ENCODE measurements at places on chromosomes 12 and 14. TPM values are rescaled to one million over a fixed set of nuclear protein-coding genes. Genes with fewer than 3 reads are reported as not detected.
A peak's percentile ranks its signal among the peaks of the same experiment; 100 is the strongest.

SMCO2 gene
- polyA plus RNA-seq = 0.25 TPM

NGB gene
- polyA plus RNA-seq = 3.1 TPM

LHX5 gene
- not detected for polyA plus RNA-seq

GUCY2C gene
- polyA plus RNA-seq = 126 TPM

RAPGEF3 gene
- polyA plus RNA-seq = 7.9 TPM

AKAP6 gene
- polyA plus RNA-seq = 8.5 TPM

DNA sequence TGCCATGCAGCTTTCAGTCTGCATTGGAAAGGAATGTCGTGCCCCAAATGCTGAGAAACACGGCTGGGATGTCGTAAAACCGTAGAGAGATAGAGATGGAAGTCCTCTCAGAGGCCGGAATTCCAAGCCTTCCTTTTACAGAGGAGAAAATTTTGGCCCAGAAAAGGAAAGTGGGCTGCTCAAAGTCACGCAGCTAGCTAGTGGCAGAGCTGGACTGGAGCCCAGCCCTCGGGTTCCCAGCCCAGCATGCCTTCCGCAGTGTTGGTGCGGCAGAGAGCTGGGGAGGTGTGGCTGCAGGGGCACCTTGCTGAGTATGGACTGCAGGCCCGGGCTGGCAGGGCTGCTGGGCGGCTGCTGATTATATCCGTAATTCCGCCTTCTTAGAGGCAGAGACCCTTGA is 50.3 kb downstream of the KCNA1 start:
- no peak overlapping the region for H3K27ac ChIP-seq
- peaks cover 68% of the 10 kb centered on the region for H3K27me3 ChIP-seq
- H3K4me1 ChIP-seq = no peaks in the 10 kb centered on the region
- no peak overlapping the region for H3K4me3 ChIP-seq
- no peaks in the 10 kb centered on the region for H3K36me3 ChIP-seq

- no peaks in the 10 kb centered on the region for H3K27me3 ChIP-seq
- H3K27ac ChIP-seq = peak overlapping the region; percentile 58
- peaks cover 20% of the 10 kb centered on the region for H3K4me1 ChIP-seq
- peaks cover 12% of the 10 kb centered on the region for H3K36me3 ChIP-seq
- peak; percentile 84 for DNase-seq
Measured at GRCh38 chr14:49641697-49642129, 6.7 kb upstream of the DNAAF2 start.

DNA sequence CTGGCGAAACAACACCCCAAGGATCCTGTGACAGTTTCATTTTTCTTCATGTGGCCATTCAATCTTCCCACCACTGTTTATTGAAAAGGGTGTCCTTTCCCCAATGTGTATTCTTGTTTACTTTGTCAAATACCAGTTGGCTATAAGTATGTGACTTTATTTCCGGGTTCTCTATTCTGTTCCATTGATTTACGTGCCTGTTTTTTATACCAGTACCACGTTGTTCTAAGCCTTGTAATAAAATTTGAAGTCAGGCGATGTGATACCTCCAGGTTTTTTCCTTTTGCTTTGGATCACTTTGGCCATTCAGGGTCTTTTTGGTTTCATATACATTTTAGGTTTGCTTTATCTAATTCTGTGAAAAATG is 9.1 kb upstream of the MGAT4C start:
- H3K4me1 ChIP-seq = peaks cover 4% of the 10 kb centered on the region
- H3K27ac ChIP-seq = no peak overlapping the region
- H3K27me3 ChIP-seq = peaks cover 6% of the 10 kb centered on the region

GRCh38 chr14:96263347-96264199 is 7.6 kb downstream of the BDKRB1 start:
- H3K36me3 ChIP-seq = no peaks in the 10 kb centered on the region
- DNase-seq = no peak
- H3K4me3 ChIP-seq = no peak overlapping the region
- no peaks in the 10 kb centered on the region for H3K27me3 ChIP-seq
- H3K4me1 ChIP-seq = peaks cover 1% of the 10 kb centered on the region
- H3K27ac ChIP-seq = no peak overlapping the region

- DNase-seq = peak; percentile 76
- H3K4me1 ChIP-seq = peaks cover 37% of the 10 kb centered on the region
- H3K27me3 ChIP-seq = no peaks in the 10 kb centered on the region
- H3K36me3 ChIP-seq = no peaks in the 10 kb centered on the region
- H3K27ac ChIP-seq = peak overlapping the region; percentile 76
Measured at GRCh38 chr12:89962648-89963047, 254.0 kb upstream of the ATP2B1 start.

DNA sequence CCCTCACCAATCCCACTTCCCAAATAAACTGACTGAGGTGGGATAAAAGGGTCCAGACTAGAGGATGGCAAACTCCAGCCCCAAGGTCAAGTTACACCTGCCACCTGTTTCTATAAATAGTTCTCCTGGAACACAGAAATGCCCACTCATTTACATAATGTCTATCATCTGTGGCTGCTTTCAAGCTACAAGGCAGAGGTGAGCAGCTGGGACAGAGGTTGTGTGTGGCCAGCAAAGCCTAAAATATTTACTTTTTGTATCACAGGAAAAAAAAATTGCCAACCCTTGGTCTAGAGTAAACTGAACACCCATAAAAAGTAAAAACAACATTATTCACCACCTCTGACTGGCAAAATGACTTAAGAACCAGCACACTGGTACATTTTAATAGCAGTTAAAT is 269.4 kb downstream of the RGS6 start:
- no peaks in the 10 kb centered on the region for H3K4me1 ChIP-seq
- no peaks in the 10 kb centered on the region for H3K36me3 ChIP-seq
- H3K27me3 ChIP-seq = no peaks in the 10 kb centered on the region
- H3K27ac ChIP-seq = no peak overlapping the region
- H3K4me3 ChIP-seq = no peak overlapping the region

- no peaks in the 10 kb centered on the region for H3K36me3 ChIP-seq
- H3K27me3 ChIP-seq = peaks cover 3% of the 10 kb centered on the region
- no peak for DNase-seq
Measured at GRCh38 chr12:132469423-132469822, 20.5 kb upstream of the FBRSL1 start.

DNA sequence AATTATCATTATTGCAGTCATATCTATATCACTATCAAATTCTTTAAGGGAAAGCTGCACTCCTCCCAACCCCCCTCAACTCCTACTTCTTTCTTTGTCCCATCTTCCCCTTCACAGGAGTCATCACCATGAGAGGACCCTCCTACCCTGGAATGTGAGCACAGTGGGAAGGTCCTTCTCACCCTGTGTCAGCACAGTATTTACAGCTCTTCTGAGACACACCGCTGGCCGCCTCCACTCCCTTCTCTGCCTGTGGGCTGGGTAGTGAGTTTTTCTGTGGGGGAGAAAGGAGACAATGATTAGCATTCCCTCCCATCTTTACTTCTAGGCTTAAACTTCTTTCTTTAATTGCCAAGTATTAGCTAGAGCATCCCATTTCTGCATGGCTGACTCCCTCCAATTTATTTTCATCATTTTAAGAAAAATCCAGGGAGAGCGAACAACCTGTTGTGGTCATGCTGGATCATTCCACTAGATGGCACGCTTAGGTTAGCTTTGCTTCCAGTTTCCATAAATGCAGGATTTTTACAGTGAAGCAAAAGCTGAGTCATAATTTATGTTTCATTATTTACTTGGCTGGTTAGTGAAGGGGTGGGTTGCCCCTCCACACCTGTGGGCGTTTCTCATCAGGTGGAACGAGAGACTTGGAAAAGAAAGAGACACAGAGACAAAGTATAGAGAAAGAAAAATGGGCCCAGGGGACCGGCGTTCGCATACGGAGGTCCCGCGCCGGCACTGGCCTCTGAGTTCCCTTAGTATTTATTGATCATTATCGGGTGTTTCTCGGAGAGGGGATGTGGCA is 188.5 kb downstream of the ALX1 start:
- no peaks in the 10 kb centered on the region for H3K4me1 ChIP-seq
- peak overlapping the region; percentile 40 for H3K4me3 ChIP-seq
- no peak overlapping the region for H3K27ac ChIP-seq
- no peaks in the 10 kb centered on the region for H3K36me3 ChIP-seq
- H3K27me3 ChIP-seq = no peaks in the 10 kb centered on the region
- DNase-seq = peak; percentile 50

- H3K36me3 ChIP-seq = no peaks in the 10 kb centered on the region
- H3K4me3 ChIP-seq = no peak overlapping the region
- no peaks in the 10 kb centered on the region for H3K4me1 ChIP-seq
- DNase-seq = no peak
- no peaks in the 10 kb centered on the region for H3K27me3 ChIP-seq
Measured at GRCh38 chr14:98868866-98869265, 403.1 kb downstream of the BCL11B start.

GRCh38 chr14:85583380-85583779 is 53.4 kb downstream of the FLRT2 start:
- H3K4me1 ChIP-seq = no peaks in the 10 kb centered on the region
- no peak overlapping the region for H3K4me3 ChIP-seq
- no peaks in the 10 kb centered on the region for H3K27me3 ChIP-seq

DNA sequence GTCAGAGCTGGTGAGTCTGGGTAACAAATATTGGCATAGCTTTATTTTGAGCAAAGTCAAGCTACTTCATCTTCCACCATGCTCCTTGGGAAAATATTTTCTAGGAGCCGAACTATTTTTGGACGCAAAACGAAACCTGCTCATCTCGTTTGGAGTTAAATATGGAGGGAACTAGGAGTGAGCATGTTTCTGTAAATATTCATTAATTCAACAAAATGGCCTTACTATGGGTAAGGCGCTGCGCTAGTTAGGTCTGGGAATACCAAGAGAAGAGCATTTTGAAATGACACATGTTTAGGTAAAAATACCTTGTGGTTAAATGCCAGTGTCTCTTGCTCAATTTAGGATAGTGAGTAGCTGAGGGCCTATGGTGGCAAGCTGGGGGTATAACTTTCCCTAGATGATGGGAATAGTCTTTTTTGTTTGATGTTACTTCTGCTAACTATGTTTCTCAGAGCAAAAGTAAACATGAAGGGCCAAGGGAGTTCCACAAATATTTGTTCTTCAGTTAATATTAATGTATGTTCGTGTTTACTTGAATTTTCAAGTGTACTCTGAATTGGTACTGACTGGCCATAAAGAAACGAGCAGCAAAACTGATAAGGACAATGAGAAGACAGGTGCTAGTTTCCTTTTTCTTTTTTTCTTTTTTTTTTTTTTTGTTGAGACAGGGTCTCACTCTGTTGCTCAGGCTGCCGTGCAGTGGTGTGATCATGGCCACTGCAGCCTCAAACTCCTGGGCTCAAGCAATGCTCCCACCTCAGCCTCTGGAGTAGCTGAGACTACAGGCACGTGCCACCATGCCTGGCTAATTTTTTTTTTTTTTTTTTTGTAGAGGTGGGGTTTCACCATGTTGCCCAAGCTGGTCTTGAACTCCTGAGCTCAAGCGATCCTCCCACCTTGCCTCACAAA is 77.7 kb downstream of the MAP1LC3B2 start:
- no peaks in the 10 kb centered on the region for H3K36me3 ChIP-seq
- no peak overlapping the region for H3K4me3 ChIP-seq
- DNase-seq = peak; percentile 20
- no peak overlapping the region for H3K27ac ChIP-seq
- H3K27me3 ChIP-seq = no peaks in the 10 kb centered on the region

- H3K27ac ChIP-seq = no peak overlapping the region
- no peaks in the 10 kb centered on the region for H3K27me3 ChIP-seq
- no peak for DNase-seq
- no peaks in the 10 kb centered on the region for H3K36me3 ChIP-seq
- no peaks in the 10 kb centered on the region for H3K4me1 ChIP-seq
- H3K4me3 ChIP-seq = no peak overlapping the region
Measured at GRCh38 chr12:70663838-70664237, 26.6 kb upstream of the PTPRB start.

DNA sequence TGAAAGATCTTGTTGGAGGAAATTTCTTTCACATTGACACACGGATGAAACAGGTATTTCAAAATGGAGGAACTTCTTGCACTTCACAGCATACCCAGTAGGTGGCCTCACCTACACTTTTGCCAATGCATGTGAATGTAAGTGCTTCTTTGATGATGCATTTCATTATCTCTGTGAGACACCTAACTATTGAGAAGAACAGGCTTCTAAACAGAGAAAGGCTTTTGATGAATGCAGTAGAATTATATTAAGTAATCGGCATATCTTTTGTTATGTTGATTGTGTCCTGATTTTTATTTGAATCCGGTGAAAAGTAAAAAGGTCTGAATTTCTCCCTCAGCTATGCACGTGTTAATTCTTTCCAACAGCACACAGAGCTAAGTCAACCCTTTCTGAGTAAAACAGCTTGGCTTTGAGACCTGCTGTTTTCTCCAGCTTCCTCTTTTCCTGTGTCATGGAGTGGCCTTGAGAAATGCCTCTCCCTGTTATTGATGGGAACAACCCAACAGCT is 399.0 kb downstream of the NAV3 start:
- H3K27me3 ChIP-seq = no peaks in the 10 kb centered on the region
- H3K36me3 ChIP-seq = no peaks in the 10 kb centered on the region
- H3K4me3 ChIP-seq = no peak overlapping the region

GRCh38 chr12:69948851-69949250 is 123.8 kb downstream of the MYRFL start:
- no peaks in the 10 kb centered on the region for H3K4me1 ChIP-seq
- H3K27ac ChIP-seq = no peak overlapping the region
- no peaks in the 10 kb centered on the region for H3K27me3 ChIP-seq
- H3K36me3 ChIP-seq = peaks cover 2% of the 10 kb centered on the region

- H3K36me3 ChIP-seq = no peaks in the 10 kb centered on the region
- peaks cover 8% of the 10 kb centered on the region for H3K27me3 ChIP-seq
- H3K4me3 ChIP-seq = no peak overlapping the region
Measured at GRCh38 chr12:102980350-102980749, 22.9 kb downstream of the ASCL1 start.

- no peak overlapping the region for H3K4me3 ChIP-seq
- H3K4me1 ChIP-seq = peaks cover 12% of the 10 kb centered on the region
- peak; percentile 67 for DNase-seq
- H3K36me3 ChIP-seq = no peaks in the 10 kb centered on the region
- no peaks in the 10 kb centered on the region for H3K27me3 ChIP-seq
Measured at GRCh38 chr12:46472893-46473633, 100.5 kb upstream of the SLC38A2 start.

DNA sequence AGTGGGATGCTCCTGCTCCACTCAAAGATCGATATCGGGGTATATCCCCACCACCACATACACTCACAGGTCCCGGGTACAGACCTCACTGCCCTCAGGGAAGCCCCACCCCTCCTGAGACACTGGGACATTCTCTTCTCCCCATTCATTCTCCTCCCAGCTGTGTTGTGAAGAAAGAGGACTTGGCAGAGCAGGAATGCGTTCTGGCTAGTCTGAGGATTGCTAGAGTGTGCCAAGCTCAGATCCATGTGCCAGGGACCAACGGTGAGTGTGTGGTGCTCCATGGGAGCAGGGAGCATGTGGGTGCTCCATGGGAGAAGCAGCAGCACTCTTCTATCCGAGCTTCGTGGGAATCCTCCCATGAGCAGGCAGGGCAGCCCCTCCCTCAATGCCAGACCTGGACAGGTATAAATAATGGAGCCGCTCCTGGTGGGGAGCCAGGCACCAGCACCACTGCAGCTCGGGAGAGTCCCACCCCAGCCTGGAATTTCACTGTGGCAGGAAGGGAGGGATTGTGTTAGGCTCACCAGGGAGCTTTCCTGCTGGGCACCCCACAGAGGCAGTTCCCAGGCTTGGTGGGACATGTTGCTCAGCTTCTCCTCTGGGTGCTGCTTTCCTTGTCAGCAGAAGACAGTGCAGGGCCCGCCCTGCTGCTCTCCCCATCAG is 2.3 kb upstream of the KRT5 start:
- peaks cover 7% of the 10 kb centered on the region for H3K4me1 ChIP-seq
- H3K36me3 ChIP-seq = no peaks in the 10 kb centered on the region
- DNase-seq = no peak
- H3K4me3 ChIP-seq = no peak overlapping the region
- H3K27ac ChIP-seq = no peak overlapping the region
- H3K27me3 ChIP-seq = peaks cover 2% of the 10 kb centered on the region

- H3K27ac ChIP-seq = no peak overlapping the region
- H3K4me3 ChIP-seq = no peak overlapping the region
- H3K27me3 ChIP-seq = peaks cover 29% of the 10 kb centered on the region
- H3K4me1 ChIP-seq = peaks cover 5% of the 10 kb centered on the region
Measured at GRCh38 chr14:60482743-60483142, 3.1 kb downstream of the C14orf39 start.

Measured in large intestine (tissue), 12 donors.